Nephron progenitor cell (in vitro differentiated cells): ENCODE measurements at places on chromosomes 6 and 20.
A peak's percentile ranks its signal among the peaks of the same experiment; 100 is the strongest.

DNA sequence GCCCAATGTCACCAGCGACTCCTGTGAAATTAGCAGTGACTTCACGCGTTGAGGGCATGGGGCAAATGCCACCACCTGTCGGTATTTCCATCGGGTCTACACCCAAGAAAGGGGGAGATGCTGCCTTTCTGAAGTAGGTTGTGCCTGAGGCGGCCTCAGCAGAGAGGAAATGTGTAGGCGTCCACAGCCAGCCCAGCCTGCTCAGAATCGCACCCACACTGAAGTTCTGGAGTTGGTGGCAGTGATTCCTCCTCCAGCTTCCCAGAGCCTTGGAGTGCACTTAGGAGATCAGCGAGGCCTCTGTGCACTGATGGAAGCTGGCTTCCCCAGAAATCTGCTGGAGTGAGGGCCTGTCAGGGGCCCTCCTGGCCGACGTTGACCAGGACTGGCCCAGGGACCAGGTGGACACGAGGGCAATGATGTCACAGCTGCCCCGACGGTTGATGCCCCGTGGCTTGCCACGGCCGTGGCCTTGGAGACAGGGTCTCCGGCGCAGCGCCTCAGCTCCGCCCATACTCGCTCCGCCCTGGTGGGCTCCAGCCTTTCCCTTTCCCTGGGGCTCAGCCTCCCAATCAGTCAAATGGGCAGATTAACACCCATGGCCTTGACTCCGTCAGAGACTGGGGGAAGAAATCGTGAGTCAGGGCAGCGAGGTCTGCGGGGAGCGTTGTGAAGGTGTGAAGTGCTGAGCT, 484.8 kb downstream of the PREX1 start:
- no peaks in the 10 kb centered on the region for H3K27me3 ChIP-seq
- H3K36me3 ChIP-seq, result no peaks in the 10 kb centered on the region
- H3K4me3 ChIP-seq, result no peak overlapping the region
- H3K27ac ChIP-seq, result no peak overlapping the region
- no peak for DNase-seq

DNA sequence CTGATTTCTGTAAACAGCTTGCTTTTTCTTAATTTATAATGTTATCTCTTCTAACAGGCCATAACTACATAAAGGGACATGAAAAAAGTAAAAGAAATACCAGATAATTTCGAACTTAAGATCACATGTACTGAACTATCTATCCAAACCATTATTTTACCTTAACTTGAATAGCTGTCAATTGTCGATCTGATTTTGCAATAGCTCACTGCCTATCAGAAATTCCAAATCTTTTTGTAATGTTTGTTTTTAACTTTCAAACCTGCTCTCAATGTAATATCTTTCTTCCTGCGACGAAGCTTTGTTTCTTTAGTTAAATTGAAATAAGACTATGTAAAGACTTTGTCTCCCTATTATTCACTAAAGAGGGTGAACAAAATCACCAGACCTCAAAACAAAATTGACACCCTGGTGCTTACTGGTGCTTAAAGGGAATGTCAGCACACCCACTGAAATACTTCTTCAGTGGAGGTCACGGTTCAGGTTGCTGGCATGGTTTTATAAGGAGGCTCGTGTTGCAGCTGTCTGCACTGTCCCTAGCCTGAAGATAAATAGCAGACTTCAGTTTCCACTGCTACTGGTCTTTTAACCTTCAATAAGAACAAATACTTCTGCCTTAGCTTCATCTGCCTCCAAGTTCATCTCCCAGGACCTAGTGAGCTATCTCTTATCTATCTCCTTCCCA, 117.5 kb upstream of the QKI start:
- no peaks in the 10 kb centered on the region for H3K36me3 ChIP-seq
- H3K27ac ChIP-seq, result no peak overlapping the region
- peaks cover 4% of the 10 kb centered on the region for H3K27me3 ChIP-seq
- no peak overlapping the region for H3K4me3 ChIP-seq
- peak; percentile 38 for DNase-seq
- peaks cover 36% of the 10 kb centered on the region for H3K4me1 ChIP-seq

DNA sequence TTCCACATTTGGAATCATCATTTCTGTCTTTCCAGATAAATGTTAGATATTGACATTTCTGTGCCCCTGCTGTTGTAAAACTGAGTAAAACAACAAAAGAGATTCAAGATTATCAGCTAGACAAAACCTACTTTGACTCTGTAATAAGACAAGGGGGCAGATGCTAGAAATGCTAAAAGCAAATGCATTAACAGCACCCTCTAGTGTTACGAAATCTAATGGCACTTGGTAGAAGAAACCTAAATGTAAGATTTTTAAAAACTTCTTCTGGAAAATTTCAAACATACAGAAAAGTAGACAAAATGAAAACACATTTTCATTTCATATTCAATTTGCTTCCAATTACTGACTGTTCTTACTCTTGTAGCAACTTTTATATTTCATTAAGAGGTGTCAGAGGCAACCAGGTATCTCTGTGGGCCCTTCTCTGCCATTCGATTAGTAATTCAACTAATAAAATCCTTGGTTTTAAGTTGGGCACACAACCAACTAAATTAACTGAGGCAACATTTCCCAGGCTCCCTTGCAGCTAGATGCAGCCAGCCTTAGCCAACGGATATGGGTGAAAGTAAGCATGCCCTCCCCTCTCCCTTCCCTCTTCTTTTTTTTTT, 45.0 kb downstream of the SLC23A2 start:
- H3K27me3 ChIP-seq, result no peaks in the 10 kb centered on the region
- no peak overlapping the region for H3K27ac ChIP-seq
- H3K4me1 ChIP-seq, result peaks cover 11% of the 10 kb centered on the region
- DNase-seq, result no peak
- H3K36me3 ChIP-seq, result peaks cover 7% of the 10 kb centered on the region

GRCh38 chr6:119157506-119157815, 79.0 kb upstream of the FAM184A start:
- no peak overlapping the region for H3K27ac ChIP-seq
- no peak for DNase-seq
- H3K4me3 ChIP-seq, result no peak overlapping the region
- H3K36me3 ChIP-seq, result no peaks in the 10 kb centered on the region

GRCh38 chr6:55255113-55255512, 72.2 kb upstream of the GFRAL start:
- no peaks in the 10 kb centered on the region for H3K36me3 ChIP-seq
- H3K27ac ChIP-seq, result no peak overlapping the region
- no peak overlapping the region for H3K4me3 ChIP-seq
- H3K4me1 ChIP-seq, result peaks cover 4% of the 10 kb centered on the region
